ENCODE measurements at places on chromosomes 1 and 21.
A peak's percentile ranks its signal among the peaks of the same experiment; 100 is the strongest.

- no peak for DNase-seq
These were observed 143.2 kb downstream of the NOS1AP start for GRCh38 chr1:162212713-162213112.

GRCh38 chr1:27391511-27392095 is 819 bp upstream of the GPR3 start:
- peak; percentile 82 for DNase-seq

- peak; percentile 53 for DNase-seq
These were observed 503 bp upstream of the PIGM start for GRCh38 chr1:160032165-160032820.

- no peak for DNase-seq
These were observed 64.4 kb upstream of the TLR5 start for GRCh38 chr1:223207293-223208066.

DNA sequence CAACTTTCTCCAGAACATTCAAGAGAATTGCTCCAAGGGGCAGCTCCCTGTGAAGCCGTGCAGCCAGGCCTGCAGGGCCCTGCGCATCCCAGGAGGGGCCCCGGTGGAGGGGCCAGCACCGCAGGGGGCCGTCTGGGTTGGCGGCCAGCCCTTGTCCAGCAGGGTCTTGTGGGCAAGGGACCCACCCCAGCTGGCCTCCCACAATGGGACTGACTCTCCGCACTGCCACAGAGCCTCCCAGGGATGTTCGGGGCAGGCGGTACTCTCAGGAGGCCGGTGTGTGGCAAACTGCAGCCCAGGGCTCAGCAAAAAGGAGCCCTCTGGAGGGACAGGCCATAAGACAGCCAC is 68.2 kb upstream of the COL6A1 start:
- no peak for DNase-seq

- peak; percentile 45 for DNase-seq
These were observed 13.0 kb downstream of the IFI6 start for GRCh38 chr1:27658951-27659496.

DNA sequence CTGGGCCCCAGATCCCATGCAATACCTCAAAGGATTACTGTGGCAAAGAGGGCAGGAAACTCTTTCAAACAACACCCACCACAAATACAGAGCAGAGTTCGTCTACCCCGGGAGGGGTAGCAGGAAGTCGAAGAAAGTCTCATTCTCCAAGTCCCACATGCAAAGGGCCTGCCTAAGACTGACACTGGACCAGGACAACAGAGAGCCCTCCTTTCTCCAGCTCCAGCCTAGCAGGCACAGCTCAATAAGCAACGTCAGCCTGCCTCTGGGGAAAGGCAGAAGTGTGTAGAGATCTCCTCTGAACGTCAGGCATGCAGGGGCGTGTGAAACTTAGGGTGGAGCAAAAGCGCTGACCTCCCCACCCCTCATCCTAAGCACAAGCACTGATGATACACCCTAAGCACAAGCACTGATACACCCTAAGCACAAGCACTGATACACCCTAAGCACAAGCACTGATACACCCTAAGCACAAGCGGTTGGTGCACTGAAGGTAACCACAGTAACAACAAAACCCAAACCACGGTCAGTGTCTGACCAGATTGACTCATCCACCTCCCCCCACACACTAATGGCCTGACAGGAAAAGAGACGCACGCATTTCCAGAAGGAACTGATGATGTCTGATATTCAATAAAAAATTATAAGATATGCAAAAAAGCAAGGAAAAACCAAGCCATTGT is 1.3 kb downstream of the KRTAP12-3 start:
- no peak for DNase-seq

DNA sequence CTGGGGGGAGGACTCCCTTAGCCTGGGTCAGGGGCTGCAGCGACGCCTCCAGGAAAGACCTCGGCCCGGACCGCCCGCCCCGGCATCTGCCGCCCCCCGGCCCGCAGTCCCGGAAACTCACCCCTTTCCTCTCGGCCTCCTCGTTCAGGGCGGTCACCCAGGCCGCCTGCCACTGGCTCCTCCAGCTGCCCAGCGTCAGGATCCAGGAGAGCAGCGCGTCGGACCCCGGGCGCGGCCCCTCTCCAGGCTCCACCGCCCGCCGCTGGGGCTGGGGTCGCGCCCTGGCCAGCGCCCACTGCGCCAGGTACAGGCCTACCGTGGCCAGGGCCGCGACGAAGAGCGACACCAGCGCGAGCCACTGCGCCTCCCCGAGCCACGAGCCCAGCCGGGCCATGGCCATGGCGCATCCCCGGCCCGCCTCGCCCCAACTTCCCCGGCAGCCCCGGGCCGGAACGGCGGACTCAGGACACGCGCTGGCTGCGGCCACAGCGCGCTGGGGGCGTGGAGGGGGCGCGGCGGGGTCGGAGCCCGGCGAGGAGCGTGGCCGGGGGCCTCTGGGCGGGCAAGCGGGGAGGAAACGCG is 478 bp downstream of the C2CD2 start:
- no peak for DNase-seq

GRCh38 chr1:19793360-19794046 is 6.2 kb downstream of the TMCO4 start:
- no peak for DNase-seq

GRCh38 chr1:161902182-161902581 is 121.5 kb downstream of the OLFML2B start:
- DNase-seq: no peak

GRCh38 chr1:35120458-35121133 is 41.4 kb downstream of the ZMYM1 start:
- DNase-seq: no peak

DNA sequence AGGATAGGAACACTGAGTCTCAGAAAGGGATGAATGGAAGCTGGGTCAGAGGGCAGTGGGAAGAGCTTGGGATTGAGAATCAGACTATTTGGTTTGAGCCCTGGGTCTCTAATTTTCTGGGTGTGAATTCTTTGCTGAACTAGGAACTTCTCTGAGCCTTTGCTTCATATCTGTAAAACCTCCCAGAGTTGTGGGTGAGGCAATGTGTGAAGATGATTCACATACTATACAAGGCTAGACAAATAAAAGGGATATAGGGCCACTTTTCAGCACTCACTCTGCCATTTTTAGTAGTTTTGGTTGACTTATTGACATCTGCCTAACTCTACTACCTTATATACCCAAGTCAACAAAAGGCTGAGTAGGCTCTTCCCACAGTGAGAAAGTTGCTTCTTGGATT is 77.7 kb upstream of the JUN start:
- no peak for DNase-seq

GRCh38 chr1:167922023-167922422 is 8.1 kb upstream of the ADCY10 start:
- DNase-seq: no peak

DNA sequence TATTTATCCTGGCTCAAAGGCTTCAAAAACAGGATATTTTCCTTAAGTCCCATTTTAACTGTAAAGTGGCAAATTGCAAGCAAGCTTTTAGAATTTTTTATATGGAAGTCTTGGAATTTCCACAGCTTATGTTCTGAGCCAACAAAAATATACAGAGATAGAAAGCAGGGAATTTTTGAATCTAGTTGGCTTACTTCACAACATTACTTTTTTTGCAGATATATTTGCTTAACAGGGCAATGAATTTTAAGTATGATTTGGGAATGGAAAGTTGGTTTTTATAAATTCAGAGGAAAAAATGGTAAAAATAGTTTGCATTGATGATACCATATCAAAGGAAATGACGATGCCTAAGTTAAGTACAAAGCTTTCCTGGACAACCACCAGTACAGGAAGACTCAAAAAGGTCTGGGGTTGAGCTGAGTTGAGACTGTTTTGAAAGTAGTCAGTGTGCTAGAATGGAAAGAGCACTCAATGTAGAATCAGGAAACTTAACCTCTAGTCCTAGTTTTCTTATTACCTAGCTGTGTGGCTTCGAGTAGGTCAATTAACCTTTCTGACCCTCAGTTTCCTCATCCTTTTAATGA is 11.0 kb upstream of the VCAM1 start:
- DNase-seq: no peak

DNA sequence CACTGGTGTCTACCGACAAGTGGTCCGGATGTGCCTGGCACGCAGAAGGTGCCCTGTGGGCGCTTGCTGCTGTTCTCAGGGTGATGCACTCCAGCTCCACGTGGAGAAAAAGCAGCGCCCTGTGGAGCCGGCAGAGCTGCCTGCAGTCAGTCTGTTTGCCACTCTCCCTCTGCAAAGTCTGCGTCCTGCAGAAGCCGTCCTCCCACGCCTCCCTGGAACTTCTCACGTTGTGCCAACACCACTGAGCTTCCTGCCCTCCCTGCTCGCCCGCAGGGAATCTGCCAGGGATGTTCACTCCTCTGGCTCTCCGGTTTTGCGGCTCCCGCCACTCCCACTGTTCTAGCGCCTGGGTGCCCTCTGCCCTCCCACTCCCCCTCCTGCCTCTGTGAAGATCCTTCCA is 19.8 kb upstream of the UBXN10 start:
- no peak for DNase-seq

DNA sequence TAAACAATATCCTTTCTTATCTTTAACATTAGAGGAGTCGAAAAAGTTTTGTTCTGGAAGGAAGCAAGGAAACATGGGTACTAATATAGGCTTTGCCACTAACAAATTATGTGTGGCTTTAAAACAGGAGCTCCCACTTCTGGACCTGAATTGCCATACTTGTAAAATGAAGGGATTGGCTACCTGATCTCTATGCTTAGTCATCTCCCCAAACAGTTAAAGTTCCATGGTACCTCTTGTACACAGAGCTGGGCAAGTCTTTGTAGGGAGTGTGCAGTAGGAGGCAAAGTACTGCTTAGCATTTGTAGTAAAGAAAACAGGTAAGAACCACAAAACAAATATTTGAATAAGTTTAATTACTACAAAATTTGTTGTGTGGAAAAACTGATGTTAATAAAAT is 81.3 kb downstream of the MAST2 start:
- no peak for DNase-seq

DNA sequence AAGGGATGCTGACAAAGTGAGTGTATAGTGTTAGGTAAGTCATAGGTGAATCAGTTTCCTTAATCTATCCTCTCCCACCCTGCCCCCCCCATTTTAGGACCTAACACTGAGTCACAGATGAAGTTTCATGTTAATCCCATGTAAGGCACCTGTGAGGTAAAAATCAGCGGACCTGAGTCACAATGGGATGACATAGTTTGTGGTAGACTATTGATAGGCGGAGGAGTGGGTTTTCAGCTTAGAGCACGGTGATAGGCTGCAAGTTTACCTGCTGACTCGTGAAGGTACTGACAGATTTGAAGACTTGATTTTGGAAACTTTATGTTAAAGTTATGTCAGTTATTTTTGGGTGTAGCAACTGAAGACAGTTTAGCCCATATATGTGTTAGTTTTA is 1.7 kb downstream of the TOR1AIP1 start:
- no peak for DNase-seq

- no peak for DNase-seq
These were observed 646 bp downstream of the IER5 start for GRCh38 chr1:181089017-181089675.

DNA sequence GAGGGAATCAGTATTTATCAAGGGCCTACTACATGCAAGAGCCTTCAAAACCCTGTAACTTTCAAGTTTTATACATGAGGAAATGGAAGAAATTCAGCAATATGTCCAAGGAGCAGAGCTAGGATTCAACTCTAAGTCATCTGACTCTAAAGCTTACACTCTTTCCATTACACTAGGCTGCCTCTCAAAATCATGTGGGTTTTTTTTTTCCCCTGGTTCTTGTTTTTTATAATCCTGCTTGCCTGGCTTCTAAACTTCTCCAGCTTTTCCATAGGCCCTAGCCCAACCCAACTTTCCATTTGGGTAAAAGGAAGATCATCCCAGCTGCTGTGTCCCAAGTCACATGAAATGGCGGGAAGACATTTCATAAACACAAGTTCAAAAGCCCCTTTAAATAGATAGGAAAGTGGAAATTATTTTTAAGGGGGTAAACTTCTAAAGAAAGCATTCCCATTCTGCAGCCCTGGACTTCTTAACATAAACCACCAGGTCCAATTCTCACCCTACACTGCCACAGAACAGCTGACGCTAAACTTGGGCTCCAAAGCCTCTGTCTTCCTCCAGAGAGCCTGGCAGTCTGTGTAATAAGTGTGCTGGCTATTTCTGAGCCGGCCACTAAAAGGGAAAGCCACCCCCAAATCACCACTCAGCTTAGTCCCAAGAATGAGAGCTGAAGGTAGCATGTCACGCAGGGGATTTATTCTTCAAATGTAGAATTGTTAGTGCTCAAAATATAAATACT is 46.9 kb downstream of the ITPKB start:
- DNase-seq: no peak

DNA sequence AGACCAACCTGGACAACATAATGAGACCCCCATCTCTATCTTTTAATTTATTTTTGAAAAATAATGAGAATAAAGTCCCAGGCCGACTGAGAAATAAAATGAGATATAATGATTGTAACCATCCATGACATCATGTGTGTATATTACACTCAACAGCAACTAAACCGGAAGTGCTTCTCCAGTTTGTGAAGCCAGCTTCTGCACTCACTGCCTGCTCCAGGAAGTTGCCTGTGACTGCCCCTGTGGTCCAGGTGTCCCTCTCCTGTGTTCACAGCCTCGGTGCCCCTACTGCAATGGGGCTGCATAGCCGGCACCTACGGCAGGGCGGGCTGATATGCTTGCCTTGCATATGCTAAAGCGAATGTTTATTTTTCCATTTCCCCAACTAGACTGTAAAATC is 68.3 kb downstream of the SSBP3 start:
- no peak for DNase-seq

DNA sequence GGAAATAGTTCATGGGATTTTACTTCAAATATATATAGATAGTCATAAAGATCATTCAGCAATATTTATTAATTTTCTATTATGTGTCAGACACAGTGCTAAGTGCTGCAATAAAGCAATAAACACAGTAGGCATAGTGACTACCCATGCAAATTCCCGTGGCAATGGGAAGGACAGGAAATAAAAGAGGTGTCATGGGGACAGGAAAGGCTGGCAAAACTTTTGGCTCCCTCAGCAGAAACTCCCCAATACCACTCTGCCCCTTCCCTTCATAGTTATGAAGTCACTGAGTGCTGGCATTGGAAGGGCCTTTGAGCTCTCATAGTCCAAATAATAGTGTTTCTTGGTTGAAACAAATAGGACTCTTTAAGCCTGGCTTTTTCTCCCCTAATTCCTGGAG is 104.4 kb upstream of the DPT start:
- peak; percentile 15 for DNase-seq

- no peak for DNase-seq
These were observed 14.0 kb downstream of the A3GALT2 start for GRCh38 chr1:33306653-33307493.

GRCh38 chr1:14253676-14254075 is 344.8 kb upstream of the KAZN start:
- no peak for DNase-seq

GRCh38 chr1:119633575-119633974 is 14.5 kb downstream of the ZNF697 start:
- DNase-seq: no peak

GRCh38 chr1:188941986-188942385 is 1535.7 kb downstream of the BRINP3 start:
- no peak for DNase-seq

GRCh38 chr1:9835758-9836631 is 12.2 kb upstream of the CLSTN1 start:
- peak; percentile 91 for DNase-seq

DNA sequence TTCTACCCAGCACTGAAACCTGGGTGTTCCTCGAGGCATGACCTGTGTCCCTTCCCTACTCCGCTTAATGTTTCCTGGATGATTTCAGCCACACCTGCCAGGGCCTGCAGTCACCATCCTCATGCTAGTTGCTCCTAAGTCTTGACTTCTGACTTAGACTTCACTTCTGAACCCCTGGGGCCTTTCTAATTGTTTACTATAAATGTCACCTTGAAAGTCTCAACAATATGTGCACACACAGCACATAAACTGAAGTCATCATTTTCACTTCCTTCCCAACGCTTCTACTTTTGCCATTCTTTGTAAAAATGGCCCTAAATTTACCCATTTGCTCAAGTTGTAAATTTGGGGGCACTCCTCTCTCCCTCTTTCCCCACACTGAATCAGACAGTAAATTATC is 141.1 kb downstream of the DYRK1A start:
- DNase-seq: no peak
